ENCODE measurements at places on chromosomes 13 and 19.

- DNase-seq, result no peak
Measured at GRCh38 chr13:94849254-94849653, 136.9 kb upstream of the SOX21 start.

DNA sequence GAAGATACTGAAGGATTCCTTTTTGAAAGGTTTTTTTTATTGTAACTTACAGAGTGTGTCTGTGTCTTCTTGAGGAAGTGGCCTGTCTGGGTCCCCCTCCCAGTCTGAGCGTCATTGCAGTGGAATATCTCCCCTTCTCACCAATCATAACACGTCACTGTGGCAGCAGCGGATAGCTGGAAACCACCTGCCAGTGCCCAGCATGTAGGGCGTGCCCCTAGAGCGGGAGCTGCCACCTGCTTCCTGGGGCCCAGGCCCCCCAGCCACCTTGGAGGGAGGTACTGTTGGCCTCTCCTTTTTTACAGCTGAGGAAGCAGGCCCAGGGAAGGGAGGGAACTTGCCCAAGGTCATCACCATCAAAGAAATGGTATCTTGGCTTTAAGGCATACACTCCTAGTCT, 4.6 kb upstream of the DNM2 start:
- DNase-seq, result no peak

DNA sequence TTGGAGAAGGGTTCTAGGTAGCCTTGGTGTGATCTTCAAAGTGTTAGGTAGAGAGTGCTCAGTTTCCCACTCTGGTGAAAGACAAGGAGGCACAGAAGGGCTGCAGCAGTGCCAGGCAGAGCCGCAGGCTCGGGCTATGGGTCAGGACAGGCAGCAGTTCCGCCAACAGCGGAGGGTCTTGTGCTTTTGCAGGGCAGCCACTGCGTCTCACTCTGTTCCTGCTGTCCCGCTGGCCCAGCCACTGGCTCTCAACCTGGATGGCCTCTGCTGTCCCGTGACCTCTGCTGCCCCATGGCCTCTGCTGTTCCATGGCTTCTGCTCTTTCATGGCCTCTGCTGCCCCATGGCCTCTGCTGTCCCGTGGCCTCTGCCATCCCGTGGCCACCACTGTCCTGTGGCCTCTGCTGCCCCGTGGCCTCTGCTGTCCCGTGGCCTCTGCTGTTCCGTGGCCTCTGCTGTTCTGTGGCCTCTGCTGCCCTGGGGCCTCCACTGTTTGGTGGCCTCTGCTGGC, 175.7 kb downstream of the URI1 start:
- no peak for DNase-seq

DNA sequence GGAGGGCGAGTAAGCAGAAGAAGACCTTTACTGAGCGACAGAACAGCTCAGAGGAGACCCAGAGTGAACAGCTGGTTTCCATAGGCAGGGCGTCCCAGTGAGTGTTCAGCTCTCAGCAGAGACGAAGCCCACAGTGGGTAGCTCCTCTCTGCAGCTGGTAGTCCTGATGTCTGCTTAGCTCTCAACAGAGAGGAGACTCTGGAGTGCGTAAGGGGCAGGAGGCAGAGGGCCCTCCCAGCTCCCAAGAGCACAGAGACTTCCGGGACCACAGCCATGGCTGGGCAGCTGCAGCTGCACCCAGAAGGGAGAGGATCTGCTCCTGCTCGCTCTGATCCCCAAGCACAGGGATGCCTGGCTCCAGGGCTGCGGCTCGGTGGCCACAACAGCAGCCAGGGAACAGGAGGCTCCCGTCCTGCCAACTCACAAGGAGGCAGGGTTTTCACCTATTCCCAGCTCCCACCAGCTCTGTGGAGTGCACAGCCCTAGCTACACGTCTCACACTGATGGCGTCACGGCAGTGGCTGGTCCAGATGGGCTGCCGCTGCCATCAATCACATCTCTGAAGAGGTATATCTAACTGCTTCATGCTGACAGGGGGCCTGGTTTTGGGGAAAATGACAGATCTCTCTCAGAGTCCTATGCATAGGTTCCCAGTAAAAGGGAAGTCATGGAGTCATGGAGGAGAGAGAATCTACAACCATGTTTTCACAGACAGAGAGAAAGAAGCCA, 2660.1 kb upstream of the PCDH20 start:
- no peak for DNase-seq

- no peak for DNase-seq
Measured at GRCh38 chr13:75135325-75135825, 346.6 kb downstream of the TBC1D4 start.

DNA sequence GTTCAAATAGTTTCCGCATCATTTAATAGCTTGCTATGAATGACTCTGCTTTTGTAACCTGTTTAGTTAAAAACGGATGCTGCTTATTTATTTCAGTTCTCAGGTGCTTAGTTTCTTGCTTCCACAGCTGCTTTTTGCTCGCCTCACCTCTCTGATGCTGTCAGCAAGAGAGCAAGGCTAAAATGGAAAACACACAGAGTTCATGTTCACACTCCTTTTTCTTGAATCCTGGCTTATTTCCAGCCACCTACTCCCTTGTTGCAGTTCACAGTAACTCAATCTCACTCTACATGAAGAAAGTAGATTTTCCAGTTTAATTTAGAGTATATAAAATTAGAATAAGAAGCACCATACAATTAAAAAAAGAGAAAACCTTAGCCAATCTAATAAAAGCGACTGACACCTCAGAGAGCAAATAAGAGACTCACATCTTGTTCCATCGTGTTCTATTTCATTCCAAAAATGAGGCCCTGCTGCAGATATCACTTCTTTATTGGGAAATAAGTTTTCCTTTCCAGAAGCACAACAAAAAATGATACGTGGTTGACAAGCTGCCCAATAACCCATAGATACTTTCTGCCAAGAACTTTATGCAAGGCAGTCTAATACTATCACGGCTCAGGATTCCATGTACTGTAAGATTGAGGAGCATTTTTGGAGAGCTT, 326.1 kb upstream of the SLITRK1 start:
- DNase-seq, result no peak

DNA sequence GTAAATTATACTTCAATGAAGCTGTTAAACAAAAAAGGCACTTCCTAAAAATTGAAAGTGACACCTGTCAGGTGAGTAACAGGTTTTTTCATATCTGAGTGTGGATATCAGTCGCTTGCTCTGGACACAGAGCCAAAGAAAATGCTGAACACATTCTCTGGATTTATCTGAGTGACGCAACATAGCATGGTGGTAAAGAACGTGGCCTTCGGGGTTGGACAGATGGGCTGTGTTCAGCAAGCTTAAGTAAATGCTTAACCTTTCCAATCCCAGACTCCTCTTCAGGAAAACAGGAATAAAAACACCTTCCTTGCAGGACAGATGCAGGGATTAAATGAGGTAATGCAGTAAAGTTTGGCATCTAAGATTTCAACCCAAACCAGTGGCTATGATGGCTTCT, 132.0 kb downstream of the FOXO1 start:
- no peak for DNase-seq

DNA sequence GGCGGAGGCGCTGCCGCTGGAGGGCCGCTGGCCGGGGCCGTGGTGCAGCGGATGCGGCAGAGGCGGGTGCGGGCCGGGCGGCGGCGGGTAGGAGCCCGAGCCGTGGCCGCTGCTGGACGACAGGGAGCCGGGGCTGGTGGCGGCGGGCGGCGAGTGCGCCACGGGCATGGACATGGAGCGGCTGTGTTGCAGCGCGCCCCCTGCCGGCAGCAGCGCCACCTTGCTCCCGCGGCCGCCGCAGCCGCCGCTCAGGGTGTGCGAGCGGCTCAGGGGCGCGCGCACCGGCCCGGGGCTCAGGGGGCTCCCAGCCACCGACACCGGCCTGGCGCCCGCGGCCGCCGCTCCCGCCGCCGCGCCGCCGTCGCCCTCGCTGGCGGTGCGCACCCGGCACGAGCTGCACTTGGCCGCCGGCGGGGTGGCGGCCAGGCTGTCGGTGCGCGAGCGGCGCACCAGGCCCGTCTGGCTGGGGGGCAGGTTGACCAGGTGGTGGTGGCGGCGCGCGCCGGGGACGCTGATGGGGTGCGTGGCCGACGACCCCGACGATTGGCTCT, 1.7 kb downstream of the IRS2 start:
- DNase-seq, result peak; percentile 94

Data from suppressor macrophage treated with lipopolysaccharide for 1 hour (primary cell).